CD8-positive, alpha-beta memory T cell (primary cell): ENCODE measurements at places on chromosomes 11 and 22.

- H3K4me1 ChIP-seq: no peaks in the 10 kb centered on the region
- no peak overlapping the region for H3K27ac ChIP-seq
- no peak for DNase-seq
- no peaks in the 10 kb centered on the region for H3K36me3 ChIP-seq
- H3K4me3 ChIP-seq: no peak overlapping the region
These were observed 44.3 kb downstream of the SLC5A12 start for GRCh38 chr11:26677566-26677965.

GRCh38 chr11:21948876-21949275, 244.0 kb upstream of the ANO5 start:
- H3K27me3 ChIP-seq: no peaks in the 10 kb centered on the region
- H3K4me3 ChIP-seq: no peak overlapping the region
- no peak overlapping the region for H3K27ac ChIP-seq
- no peaks in the 10 kb centered on the region for H3K4me1 ChIP-seq
- H3K36me3 ChIP-seq: no peaks in the 10 kb centered on the region

- H3K27ac ChIP-seq: no peak overlapping the region
- no peaks in the 10 kb centered on the region for H3K36me3 ChIP-seq
- no peaks in the 10 kb centered on the region for H3K27me3 ChIP-seq
- no peak for DNase-seq
- no peaks in the 10 kb centered on the region for H3K4me1 ChIP-seq
These were observed 33.4 kb downstream of the PPARA start for GRCh38 chr22:46183733-46184132.

- H3K27me3 ChIP-seq: no peaks in the 10 kb centered on the region
- peaks cover 50% of the 10 kb centered on the region for H3K36me3 ChIP-seq
- H3K27ac ChIP-seq: no peak overlapping the region
These were observed 63.4 kb downstream of the FLI1 start for GRCh38 chr11:128757235-128757711.

DNA sequence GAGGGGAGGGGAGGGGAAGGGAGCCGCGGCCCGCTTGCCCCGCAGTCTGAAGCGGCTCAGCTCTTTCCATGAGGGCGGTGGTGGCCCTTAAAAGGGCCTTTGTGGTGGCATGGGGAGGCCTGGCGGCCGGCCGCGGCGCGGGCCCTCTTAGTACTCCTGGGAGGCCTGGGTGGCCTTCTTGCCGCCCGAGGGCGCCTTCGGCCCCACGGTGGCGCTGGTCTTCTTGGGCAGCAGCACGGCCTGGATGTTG, 6.9 kb downstream of the DPAGT1 start:
- peaks cover 21% of the 10 kb centered on the region for H3K4me1 ChIP-seq
- no peak for DNase-seq
- H3K27ac ChIP-seq: peak overlapping the region; percentile 84
- peaks cover 10% of the 10 kb centered on the region for H3K36me3 ChIP-seq
- peak overlapping the region; percentile 88 for H3K4me3 ChIP-seq
- H3K27me3 ChIP-seq: no peaks in the 10 kb centered on the region

DNA sequence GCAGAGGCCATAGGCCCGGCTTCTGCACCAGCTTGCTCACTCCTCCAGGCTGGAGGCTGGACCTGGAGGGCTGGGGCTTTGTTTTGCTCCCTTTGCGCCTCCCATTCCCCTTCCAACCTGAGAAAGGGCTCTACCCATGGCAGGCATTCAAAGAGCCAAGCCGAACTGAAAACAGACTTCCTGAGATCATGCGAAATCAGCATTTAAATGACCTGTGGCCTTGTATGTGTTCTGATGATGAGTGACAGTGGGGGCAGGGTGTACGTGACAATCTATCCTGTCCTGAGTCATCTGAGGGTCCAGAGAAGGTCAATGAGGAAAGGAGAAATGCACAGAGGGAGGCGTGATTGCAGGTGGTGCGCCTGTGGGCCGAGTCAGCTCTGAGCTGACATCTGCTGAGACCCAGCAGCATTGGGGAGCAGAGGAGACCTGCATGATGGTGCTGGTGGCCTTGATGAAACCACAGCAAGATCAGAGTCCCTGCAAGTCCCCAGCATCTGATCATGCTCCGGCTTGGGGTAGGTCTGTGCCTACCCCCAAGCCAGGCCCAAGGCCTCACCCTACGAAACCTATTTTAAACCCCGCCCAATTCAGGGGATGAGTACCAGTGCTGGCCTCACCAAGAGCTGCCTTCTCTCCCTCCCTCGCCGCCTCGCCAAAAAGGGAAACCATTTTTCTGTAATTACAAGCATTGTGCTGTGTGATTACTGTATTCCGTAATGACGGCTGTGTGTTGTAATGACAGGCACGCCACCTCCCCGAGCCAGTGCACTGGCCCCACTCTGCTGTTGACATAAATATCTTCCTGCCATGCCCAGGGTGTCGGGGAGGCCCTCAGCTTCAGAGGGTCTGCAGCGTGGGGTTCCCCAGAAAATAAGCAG, 95.2 kb upstream of the ANO1 start:
- H3K27me3 ChIP-seq: no peaks in the 10 kb centered on the region
- no peak overlapping the region for H3K4me3 ChIP-seq
- H3K4me1 ChIP-seq: no peaks in the 10 kb centered on the region
- no peak overlapping the region for H3K27ac ChIP-seq

- H3K27ac ChIP-seq: no peak overlapping the region
- H3K4me3 ChIP-seq: no peak overlapping the region
- H3K36me3 ChIP-seq: no peaks in the 10 kb centered on the region
These were observed 171.9 kb downstream of the BUD13 start for GRCh38 chr11:116600930-116601329.

DNA sequence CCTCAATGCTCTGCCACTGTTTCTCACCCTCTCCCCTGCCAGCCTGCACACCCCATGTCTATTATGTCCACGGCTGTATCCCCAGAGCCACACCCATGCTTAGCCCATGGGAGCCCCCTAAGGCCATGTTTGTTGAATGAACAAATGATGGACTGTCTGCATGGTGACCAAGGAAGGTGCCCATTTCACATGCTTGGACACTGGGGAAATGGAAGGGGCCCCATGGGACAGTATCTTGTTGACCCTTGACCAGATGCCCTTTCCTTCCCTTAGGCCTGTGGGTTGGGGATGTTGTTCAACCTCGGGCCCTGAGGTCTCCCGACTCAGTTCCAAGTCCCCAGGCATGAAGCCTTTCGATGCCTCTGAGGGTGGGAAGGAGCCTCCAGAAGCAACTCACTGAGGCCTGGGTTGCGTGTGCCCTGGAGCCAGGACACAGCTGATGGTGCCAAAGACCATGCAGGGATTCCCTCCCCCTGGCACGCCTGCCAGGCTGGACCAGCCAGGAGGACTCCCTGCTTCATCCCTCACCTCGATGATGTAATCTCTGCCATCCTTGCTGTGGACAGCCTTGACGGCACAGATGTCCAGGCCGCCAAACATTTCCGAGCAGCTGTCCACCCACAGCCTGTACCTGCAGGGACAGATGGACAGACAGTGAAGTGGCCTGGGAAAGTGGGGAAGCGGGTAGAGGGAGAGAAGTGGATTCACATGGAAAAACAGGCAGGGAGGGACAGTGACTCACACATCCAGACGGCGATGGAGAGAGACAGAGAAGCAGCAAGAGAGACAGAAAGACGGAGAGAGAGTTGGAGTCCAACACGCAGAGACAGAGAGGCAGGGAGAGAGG, 58.9 kb downstream of the FBXO7 start:
- DNase-seq: no peak
- no peak overlapping the region for H3K4me3 ChIP-seq
- no peaks in the 10 kb centered on the region for H3K4me1 ChIP-seq
- H3K27ac ChIP-seq: no peak overlapping the region
- H3K27me3 ChIP-seq: no peaks in the 10 kb centered on the region

DNA sequence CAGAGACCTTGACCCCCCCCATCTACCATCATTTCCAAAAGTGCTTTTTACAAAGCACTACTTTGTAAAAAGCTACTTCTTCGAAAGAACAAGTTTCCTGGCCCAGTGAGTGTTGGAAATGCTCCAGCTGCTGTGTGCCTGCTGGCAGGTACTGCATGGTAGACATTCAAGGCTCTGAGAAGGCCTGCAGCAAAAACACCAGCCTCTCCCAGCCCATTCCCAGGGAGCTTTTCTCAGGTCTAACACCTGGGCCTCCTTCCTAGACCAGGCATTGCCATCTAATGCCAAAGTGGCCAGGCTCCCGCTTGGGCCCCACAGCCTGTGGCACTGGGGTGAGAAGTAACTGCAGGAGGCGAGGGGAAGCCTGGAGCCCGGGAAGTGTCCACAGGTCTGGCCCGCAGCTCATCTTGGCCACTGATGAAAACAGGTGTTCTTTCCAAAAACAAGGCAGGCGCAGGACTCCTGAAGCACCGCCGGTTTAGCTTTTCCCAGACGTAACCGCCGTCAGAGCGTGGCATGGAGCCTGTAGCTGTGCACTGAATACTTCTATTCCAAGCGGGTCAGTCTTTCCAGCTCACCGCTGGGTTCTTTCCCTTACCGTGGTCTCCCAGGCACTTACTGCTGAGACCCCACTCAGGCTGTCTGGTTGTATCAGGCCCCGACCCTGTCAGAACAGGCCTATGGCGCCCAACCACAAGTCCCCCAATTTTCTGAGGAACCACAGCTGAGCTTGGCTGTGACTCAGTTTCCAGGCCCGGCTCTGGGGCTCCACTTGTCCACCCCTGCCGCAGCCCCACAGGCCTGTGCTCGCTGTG, 1.2 kb upstream of the TCIRG1 start:
- peaks cover 12% of the 10 kb centered on the region for H3K36me3 ChIP-seq
- peak overlapping the region; percentile 92 for H3K27ac ChIP-seq
- no peaks in the 10 kb centered on the region for H3K27me3 ChIP-seq
- no peak for DNase-seq

DNA sequence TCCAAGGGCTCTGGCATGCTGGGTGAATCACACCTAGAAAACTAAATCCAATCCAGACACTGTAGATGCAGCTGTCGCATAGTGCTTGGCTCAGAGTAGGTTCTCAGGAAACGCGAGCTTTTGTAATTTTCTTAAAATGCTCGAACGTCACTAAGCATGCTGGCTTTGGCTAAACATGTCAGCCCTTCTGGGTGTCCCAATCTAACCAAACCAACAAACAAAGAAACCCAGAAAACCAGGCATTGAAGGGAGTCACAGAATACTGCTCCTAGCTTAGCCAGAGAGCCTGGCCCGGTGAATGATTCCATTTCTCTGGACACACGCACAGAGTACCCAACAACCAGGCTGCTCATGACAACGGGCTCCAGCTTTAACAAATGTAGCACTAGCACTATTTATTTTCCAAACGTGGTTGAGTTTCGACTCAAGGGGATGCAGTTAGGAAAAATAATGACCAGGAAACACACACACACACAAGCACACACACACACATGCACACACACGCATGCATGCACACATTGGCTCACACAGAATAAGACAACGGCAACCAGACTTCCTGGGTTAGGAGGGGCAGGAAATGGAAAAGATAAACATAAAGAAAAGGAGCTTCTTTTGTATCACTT, 492.6 kb downstream of the MIAT start:
- DNase-seq: no peak
- no peaks in the 10 kb centered on the region for H3K4me1 ChIP-seq
- no peak overlapping the region for H3K4me3 ChIP-seq
- H3K27ac ChIP-seq: no peak overlapping the region

DNA sequence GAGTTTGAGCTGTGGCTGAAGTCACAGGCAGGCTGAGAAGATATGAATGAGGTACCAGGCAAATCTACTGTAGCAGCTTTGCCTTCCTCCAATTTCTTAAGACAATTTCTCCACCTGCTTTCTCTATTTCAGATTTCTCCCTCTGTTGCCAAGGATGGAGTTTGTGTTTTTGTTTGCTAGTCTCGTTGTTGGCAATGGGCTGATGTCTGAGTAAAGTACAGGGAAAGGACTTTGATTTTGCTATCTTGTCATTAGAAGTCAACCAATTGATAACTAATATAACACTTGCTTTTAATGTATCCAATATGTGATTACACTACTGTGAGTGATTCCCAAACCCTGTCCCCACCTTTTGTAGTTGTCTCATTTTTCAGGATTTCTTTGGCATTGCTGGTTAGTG, 40.1 kb upstream of the RRAS2 start:
- no peaks in the 10 kb centered on the region for H3K4me1 ChIP-seq
- H3K27ac ChIP-seq: no peak overlapping the region
- H3K27me3 ChIP-seq: no peaks in the 10 kb centered on the region
- no peaks in the 10 kb centered on the region for H3K36me3 ChIP-seq

- no peak overlapping the region for H3K27ac ChIP-seq
- H3K4me1 ChIP-seq: no peaks in the 10 kb centered on the region
- H3K4me3 ChIP-seq: no peak overlapping the region
- H3K27me3 ChIP-seq: no peaks in the 10 kb centered on the region
- no peaks in the 10 kb centered on the region for H3K36me3 ChIP-seq
These were observed 1.6 kb downstream of the NFAM1 start for GRCh38 chr22:42430528-42431125.

- no peak for DNase-seq
- H3K36me3 ChIP-seq: no peaks in the 10 kb centered on the region
- H3K4me1 ChIP-seq: no peaks in the 10 kb centered on the region
- H3K27ac ChIP-seq: no peak overlapping the region
These were observed 29.3 kb downstream of the FAT3 start for GRCh38 chr11:92253945-92254344.

- no peaks in the 10 kb centered on the region for H3K27me3 ChIP-seq
- H3K36me3 ChIP-seq: no peaks in the 10 kb centered on the region
- no peak for DNase-seq
- peaks cover 29% of the 10 kb centered on the region for H3K4me1 ChIP-seq
- H3K4me3 ChIP-seq: no peak overlapping the region
These were observed 1.3 kb downstream of the HARBI1 start for GRCh38 chr11:46615756-46616155.

DNA sequence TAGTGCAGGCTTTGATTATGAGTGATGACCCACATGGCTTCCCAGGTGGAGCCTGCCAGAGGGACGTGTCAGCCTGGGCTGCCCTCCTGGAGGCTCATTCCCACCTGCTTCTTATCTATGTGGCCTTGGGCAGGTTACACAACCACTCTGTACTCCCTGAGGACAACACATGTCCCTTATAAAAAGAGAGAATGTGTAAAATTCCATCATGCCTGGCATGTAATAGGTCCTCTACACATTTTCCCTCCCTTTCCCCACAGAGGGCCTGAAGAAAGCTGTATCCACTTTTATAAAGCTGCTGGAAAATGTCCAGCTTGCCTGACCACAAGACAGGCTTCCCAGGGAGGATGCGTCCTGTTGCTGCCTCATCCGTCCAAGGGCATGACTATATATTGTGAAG, 55.0 kb upstream of the VSTM5 start:
- no peaks in the 10 kb centered on the region for H3K36me3 ChIP-seq
- no peak for DNase-seq
- H3K27ac ChIP-seq: no peak overlapping the region

- no peaks in the 10 kb centered on the region for H3K4me1 ChIP-seq
- no peaks in the 10 kb centered on the region for H3K36me3 ChIP-seq
- no peak for DNase-seq
These were observed 44.4 kb downstream of the CYTH4 start for GRCh38 chr22:37326726-37327125.

GRCh38 chr22:29871684-29872083, 11.3 kb upstream of the MTMR3 start:
- no peaks in the 10 kb centered on the region for H3K36me3 ChIP-seq
- H3K4me3 ChIP-seq: no peak overlapping the region
- H3K27me3 ChIP-seq: no peaks in the 10 kb centered on the region
- no peak overlapping the region for H3K27ac ChIP-seq
- peaks cover 4% of the 10 kb centered on the region for H3K4me1 ChIP-seq

DNA sequence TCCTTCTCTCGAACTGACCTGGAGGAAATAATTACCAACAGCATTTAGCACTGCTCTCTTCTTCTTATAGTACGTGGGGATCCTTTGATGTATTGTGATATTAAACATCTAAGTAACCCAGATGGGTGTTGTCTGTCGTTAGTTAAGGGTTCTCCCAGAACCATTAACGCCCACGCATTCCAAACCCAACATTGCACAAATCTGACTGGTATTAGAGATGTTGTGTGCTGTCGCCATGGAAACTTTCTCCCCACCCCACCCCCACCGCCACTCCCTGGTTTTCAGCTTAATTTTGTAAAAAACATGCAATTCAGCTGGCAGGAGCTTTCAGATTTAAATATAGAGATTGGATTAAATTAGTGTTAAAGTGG, 1495.2 kb downstream of the TBC1D22A start:
- H3K27ac ChIP-seq: no peak overlapping the region
- H3K4me1 ChIP-seq: no peaks in the 10 kb centered on the region
- no peaks in the 10 kb centered on the region for H3K27me3 ChIP-seq
- DNase-seq: no peak
- H3K4me3 ChIP-seq: no peak overlapping the region
